GM12878 (cell line): ENCODE measurements at places on chromosomes 4 and X.

DNA sequence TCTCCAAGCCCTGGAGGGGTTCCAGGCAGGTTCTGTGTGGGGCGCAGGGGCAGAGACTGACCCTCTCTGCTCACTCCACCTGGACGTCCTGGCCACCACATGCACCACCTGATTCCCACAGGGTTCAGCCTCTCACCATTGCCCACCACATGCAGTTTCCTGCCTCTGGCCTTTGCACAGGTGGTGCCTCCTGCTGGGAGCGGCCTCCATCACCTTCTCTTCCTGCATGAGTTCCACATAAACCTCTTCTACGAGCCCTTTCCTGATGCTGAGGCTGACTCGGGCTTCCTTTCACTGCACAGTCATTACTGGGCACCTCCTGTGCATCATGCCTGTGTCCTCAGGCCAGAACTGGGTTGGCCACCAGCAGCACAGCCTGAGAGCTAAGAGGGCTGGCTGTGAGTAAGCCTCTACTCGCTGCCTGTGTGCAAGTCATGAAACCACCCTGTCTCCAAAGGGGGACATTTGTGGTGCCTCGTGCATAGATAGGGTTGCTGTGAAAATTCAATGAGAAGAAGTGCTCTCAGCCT, 19.9 kb downstream of the MAN2B2 start:
- no peak for DNase-seq

DNA sequence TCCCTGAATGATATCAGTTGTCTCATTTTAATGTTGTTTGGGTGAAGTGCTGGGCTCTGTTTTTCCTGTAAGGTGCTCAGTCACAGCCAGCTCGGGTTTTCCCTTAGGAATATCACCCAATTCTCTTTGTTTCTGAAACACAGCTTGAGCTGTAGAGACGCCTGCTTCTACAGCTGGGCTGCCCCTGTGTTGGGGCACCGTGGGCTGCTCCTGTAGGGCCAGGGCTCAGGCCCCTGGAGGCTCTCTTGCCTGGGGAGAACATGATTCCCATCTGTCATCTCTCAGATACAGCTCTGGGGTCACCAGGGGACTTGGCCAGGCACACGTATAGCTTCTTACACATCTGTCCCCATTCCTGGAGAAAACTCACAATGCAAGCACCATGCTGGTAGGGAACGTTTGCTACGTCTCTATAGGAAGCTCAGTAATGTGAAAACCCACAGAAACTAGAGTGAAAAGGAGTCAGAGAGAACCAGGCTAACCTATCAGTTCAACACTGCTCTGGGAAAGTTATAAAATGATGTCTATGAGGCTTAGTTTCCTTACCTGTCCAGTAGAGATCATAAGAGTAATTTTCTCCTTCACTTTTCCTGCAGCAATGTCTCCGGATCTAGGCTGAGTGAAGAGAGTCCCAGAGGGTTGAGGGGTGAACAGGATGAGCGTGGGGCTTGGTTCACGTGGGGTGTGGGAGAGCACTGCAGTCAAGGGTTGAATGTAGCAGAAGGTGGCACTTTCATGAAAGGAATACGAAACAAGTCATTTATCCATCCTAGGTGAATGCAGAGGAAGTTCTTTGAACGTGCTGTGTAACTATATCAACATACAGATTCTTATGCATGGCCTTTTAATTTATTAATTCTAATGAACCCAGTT, 14.5 kb downstream of the FHDC1 start:
- no peak for DNase-seq

DNA sequence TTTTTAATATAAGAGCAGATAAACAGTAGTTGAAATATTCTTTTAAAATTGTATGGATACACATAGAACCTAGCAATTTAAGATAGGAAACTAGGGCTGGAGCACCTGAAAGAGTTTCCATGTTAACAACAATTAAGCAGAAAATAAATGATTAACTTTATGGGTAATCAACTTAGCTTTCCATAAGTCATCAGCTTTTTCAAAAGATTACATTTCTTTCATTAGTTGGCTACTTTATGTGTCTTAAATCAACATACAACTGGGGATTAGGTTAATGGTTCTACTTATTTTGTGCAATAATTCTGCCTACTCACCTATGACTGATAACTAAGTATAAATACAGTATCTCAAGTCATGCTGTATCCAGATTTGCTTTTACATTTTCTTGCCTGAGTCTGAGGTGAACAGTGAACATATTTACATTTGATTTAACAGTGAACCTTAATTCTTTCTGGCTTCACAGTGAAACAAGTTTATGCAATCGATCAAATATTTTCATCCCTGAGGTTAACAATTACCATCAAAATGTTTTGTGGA, at the start of gene ANXA10:
Gene ANXA10 (plus strand): TSS at position 362 of the 537 bp plus-strand sequence. CDS start 164 bp downstream, at position 526.
- no peak for DNase-seq

DNA sequence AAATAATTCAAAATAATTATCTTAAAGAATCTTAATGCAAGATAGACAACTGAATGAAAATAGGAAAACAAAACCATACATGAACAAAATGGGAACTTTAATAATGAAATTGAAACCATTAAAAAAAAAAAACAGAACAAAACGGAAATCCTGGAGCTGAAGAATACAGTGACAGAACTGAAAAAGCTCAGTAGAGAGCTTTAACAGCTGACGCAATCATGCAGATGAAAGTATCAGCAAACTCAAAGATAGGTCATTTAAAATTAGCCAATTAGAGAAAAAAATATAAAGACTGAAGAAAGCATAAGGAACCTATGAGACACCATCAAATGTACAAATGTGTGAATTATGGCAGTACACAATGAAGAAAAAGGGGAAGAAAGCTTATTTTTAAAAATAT, 18.8 kb downstream of the SLC25A31 start:
- no peak for DNase-seq

- no peak for DNase-seq
These were observed 337.5 kb upstream of the KLF3 start for GRCh38 chr4:38326499-38326898.
